ENCODE measurements at places on chromosomes 12 and 14. TPM values are rescaled to one million over a fixed set of nuclear protein-coding genes. Genes with fewer than 3 reads are reported as not detected.

The CCDC177 gene
- 0.07 TPM for total RNA-seq

The TMCC3 gene
- 2.1 TPM for total RNA-seq

The DNAJC22 gene
- 45.0 TPM for total RNA-seq

The CIT gene
- 12.8 TPM for total RNA-seq

The CEP83 gene
- total RNA-seq, result 5.5 TPM

The GZMB gene
- 0.77 TPM for total RNA-seq

The KRT85 gene
- total RNA-seq, result not detected

The WDR89 gene
- total RNA-seq, result 3.3 TPM

The REP15 gene
- 0.24 TPM for total RNA-seq

Measured in right lobe of liver (tissue), 6 donors.